Hepatocyte (in vitro differentiated cells): ENCODE measurements at places on chromosomes 13 and 19. TPM values are rescaled to one million over a fixed set of nuclear protein-coding genes. Genes with fewer than 3 reads are reported as not detected.

DNA sequence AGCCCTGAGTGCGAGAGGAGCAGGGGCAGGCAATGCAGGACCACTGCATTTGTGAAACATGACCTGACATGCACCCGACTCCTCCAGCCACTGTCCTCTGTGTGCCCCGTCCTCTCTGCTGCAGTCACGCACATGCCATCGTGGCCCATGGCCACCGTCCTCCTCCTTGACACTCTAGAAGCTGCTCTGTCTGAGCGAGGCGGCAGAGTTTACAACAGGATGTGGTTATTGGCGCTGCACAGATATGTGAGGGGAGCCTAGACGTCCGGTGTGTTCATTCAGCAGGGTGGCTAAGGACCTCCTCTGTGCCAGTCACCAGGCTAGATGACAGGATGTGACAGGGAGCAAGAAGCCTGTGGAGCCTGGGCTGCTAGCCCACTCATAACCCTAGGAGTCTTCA is 277.8 kb downstream of the FOXO1 start:
- no peak for DNase-seq

- no peak for DNase-seq
Measured at GRCh38 chr19:48596679-48597465, 9.7 kb upstream of the SPACA4 start.

Gene RGL3
- 20.6 and 27.6 TPM in 2 replicates for total RNA-seq

Gene GNA15
- total RNA-seq = 0.24 and 1.5 TPM in 2 replicates

Gene COMP
- total RNA-seq = 2.8 and 3.0 TPM in 2 replicates

- DNase-seq = peak; percentile 58
Measured at GRCh38 chr19:20247016-20247683, 80.1 kb downstream of the ZNF486 start.

- DNase-seq = no peak
Measured at GRCh38 chr19:30064348-30064699, 122.3 kb downstream of the URI1 start.

- DNase-seq = no peak
Measured at GRCh38 chr19:33702606-33703437, 81.1 kb downstream of the CHST8 start.

Gene TYROBP
- 2.8 and 5.9 TPM in 2 replicates for total RNA-seq

Gene APOC1
- total RNA-seq = 330 and 390 TPM in 2 replicates

DNA sequence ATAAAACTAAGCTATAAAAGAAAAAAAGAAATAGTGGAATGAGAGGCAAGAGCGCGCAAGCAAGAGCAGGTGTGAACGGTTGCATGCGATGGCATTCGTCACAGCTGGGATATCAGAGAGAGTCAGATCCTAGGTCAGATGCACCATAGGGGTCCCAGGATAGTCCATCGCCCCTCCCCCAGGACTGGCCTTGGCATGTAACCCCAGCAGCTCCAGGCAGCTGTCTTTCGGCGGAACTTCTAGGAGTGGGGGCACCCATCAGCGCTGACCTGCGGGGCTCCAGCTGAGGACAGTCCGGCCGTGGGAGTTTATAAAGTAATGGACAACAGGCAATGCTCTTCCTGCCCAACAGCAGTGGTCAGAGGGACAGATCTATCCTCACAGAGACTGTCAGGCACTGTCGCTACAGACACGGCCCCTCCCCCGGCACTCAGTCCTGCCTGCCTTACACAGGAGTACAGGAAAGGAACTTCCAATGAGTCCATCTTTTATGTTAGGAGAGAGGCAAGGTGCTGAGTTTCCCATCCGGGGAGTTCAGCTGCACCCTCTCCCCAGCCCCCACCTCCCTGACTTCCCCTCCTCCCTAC is 1.4 kb downstream of the SIAH3 start:
- no peak for DNase-seq

DNA sequence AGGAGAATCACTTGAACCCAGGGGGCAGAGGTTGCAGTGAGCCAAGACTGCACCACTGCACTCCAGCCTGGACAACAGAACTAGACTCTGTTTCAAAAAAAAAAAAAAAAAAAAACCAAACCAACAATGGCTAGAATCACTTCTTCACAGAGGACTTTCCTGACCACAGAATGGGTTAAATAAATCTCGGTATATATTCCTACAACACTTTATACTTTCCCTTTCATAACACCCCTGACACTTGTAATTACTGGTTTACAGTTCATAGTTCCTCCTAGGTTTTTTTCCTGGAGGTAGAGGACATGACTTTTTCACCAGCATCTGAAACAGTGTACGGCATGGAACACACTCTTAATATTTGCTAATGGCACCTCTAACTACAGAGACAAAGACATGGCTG is 31.4 kb downstream of the ZDHHC20 start:
- no peak for DNase-seq
